ENCODE measurements at places on chromosomes 7 and 10. TPM values are rescaled to one million over a fixed set of nuclear protein-coding genes. Genes with fewer than 3 reads are reported as not detected.
A peak's percentile ranks its signal among the peaks of the same experiment; 100 is the strongest.

- H3K27ac ChIP-seq, result no peak overlapping the region
- no peak overlapping the region for H3K4me3 ChIP-seq
- no peaks in the 10 kb centered on the region for H3K27me3 ChIP-seq
- DNase-seq, result no peak
- peaks cover 6% of the 10 kb centered on the region for H3K4me1 ChIP-seq
Observed at GRCh38 chr10:21289271-21289670, 236.2 kb downstream of the SKIDA1 start.

- H3K4me1 ChIP-seq, result peaks cover 50% of the 10 kb centered on the region
- no peaks in the 10 kb centered on the region for H3K27me3 ChIP-seq
- peak; percentile 7 for DNase-seq
- H3K36me3 ChIP-seq, result no peaks in the 10 kb centered on the region
Observed at GRCh38 chr10:79440281-79440680, 5.1 kb downstream of the ZCCHC24 start.

PON3 gene
- total RNA-seq, result 15.7 TPM

NUTM2E gene
- not detected for total RNA-seq

- no peak overlapping the region for H3K4me3 ChIP-seq
- no peaks in the 10 kb centered on the region for H3K27me3 ChIP-seq
- no peaks in the 10 kb centered on the region for H3K36me3 ChIP-seq
- no peak for DNase-seq
- no peak overlapping the region for H3K27ac ChIP-seq
Observed at GRCh38 chr10:51251110-51251509, 176.8 kb downstream of the PRKG1 start.

GRCh38 chr7:683526-684205 is 42.8 kb upstream of the DNAAF5 start:
- no peak overlapping the region for H3K4me3 ChIP-seq
- H3K27me3 ChIP-seq, result no peaks in the 10 kb centered on the region
- H3K36me3 ChIP-seq, result no peaks in the 10 kb centered on the region

DNA sequence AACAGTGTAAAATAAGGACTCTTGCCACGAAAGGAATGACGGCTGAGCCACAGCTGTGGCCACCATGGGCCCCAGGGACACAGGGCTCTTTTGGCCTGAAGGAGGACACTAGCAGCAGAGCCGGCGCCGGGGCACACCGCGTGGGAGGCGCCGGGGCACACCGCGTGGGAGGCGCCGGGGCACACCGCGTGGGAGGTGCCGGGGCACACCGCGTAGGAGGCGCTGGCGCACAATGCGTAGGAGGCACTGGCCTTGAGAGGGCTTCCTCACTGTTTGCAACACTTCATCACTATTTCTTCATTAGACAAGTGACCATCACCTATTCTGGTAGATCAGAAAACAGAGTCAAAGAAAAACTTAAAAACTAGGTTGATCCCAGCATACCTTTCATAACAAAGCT is 23.4 kb downstream of the ESYT2 start:
- no peaks in the 10 kb centered on the region for H3K27me3 ChIP-seq
- DNase-seq, result no peak
- H3K27ac ChIP-seq, result no peak overlapping the region
- no peak overlapping the region for H3K4me3 ChIP-seq
- no peaks in the 10 kb centered on the region for H3K36me3 ChIP-seq
- peaks cover 7% of the 10 kb centered on the region for H3K4me1 ChIP-seq

- peak; percentile 60 for DNase-seq
- no peaks in the 10 kb centered on the region for H3K27me3 ChIP-seq
- no peak overlapping the region for H3K4me3 ChIP-seq
- no peak overlapping the region for H3K27ac ChIP-seq
- peaks cover 4% of the 10 kb centered on the region for H3K4me1 ChIP-seq
Observed at GRCh38 chr7:49776994-49777393, 3.6 kb downstream of the VWC2 start.

Data from ovary (tissue), 10 donors.